Neural crest cell (in vitro differentiated cells): ENCODE measurements at places on chromosomes 3 and 15. TPM values are rescaled to one million over a fixed set of nuclear protein-coding genes. Genes with fewer than 3 reads are reported as not detected.
A peak's percentile ranks its signal among the peaks of the same experiment; 100 is the strongest.

The CASR gene
- not detected in 2 replicates for total RNA-seq

GRCh38 chr3:37375184-37376127 is 201.1 kb upstream of the LRRFIP2 start:
- DNase-seq: no peak

DNA sequence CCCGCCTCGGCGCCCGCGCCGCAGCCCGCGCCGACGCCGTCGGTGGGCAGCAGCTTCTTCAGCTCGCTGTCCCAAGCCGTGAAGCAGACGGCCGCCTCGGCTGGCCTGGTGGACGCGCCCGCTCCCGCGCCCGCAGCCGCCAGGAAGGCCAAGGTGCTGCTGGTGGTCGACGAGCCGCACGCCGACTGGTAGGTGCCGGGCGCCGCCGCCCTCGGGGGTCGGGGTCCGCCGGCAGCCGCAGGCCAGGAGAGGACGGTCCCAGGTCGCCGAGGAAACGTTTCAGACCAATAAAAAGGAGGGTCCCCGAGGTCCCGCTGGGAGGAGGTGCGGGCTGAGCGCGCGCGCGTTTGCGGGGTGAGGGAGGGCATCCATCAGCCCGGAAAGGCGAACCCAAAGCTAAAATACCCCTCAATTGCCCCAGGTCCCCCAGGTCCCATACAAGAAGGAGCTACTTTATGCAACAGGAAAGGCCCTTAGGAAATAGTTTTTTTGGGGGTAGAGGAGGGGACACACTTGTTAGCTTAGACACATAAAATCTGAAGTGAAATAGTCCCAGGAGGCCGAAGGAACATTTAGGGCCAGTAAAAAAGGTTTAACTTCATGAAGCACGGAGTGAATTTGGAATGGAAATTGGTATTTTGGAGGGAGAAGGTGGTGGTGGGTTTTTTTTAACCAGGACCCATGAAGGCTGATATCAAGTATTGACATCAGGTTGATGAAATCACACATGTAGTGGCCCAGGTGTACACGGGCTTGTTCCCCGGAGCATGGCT is 739 bp downstream of the SYN2 start:
- DNase-seq: no peak

The XIRP1 gene
- total RNA-seq: not detected in 2 replicates

- DNase-seq: no peak
Measured at GRCh38 chr15:31160740-31161495, 59.4 kb upstream of the TRPM1 start.

DNA sequence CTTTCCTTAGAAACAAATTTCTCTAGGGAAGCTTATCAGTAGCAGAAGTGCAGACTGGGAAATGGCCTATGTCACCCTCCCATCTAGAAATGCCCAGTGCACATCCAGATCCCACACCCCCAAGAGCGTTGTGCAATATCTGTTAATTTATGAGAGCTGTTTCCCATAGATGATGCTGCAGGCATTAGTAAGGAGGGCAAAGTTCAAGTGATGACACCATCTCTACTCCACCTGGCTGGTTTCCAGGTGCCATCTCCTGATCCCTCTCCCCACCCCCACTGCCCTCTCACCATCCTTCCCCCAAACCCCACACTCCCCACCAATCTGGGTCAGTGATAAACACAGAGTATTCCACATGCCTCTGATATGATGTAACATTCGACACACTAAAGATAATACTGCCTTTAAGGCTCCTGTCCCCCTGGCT is 39.4 kb downstream of the AGTR1 start:
- DNase-seq: no peak

The CSK gene
- total RNA-seq: 107 and 109 TPM in 2 replicates

- DNase-seq: no peak
Measured at GRCh38 chr15:101675015-101675414, 22.8 kb upstream of the TM2D3 start.

The ALPK3 gene
- 3.3 and 4.4 TPM in 2 replicates for total RNA-seq

GRCh38 chr3:34881026-34881425 is 758.3 kb upstream of the ARPP21 start:
- DNase-seq: no peak

DNA sequence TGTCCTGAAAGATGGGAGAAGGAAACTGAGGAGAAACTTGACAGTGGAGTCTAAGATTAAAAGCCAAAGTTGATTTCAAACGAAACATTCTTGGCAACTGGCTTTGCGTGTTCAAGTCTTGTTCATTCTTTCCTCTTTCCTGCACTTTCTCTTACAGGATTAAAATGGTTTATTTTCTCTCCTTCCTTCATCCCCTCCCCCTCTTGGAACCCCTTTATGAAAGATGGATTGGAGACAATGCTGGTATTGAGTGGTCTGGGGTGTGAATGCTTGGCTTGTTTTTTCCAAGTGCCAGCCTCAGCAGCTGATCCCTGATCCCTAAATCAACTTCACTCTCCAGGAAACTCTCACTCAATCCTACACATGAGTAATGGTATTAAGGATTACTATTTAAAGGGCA is 703 bp upstream of the LSAMP start:
- DNase-seq: peak; percentile 2

DNA sequence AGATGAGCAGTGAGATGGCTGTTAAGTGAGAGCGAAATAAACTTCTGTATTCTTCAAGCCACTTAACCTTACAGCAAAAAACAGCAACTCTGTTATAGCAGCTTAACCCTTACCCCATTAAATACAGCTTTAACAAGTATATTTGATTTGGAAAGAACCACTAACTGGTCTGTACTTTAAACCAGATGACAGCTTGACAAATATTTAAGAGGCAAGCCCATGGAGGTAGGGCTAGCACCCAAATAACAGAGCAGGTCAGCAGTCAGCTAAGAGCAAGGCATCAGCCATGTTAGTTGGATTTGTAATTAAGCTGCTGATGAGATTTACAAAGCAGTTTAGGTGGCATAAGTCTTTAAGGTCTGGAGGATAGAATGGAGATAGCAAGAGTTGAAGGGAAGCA is 3.5 kb downstream of the LZTFL1 start:
- no peak for DNase-seq

- DNase-seq: no peak
Measured at GRCh38 chr3:105733356-105733755, 135.5 kb downstream of the CBLB start.

DNA sequence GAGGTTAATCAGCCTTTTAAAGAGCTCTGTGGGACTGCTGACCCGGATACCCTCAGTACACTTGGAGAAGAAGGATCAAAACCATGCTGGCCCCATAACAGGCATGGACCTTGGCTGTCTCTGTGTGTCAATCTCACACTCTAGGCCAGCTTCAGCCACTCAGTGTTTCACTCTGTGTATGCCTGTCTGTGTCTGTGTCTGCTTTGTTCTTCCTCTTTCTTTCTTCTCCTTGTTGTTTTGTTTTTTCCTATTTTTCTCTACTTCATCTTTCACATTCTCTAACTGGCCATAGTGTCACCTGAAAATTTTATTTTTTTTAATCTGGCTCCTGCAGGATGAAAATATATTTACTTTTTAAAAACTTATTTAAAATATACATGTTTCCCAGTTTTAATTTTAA is 51.1 kb downstream of the SERP1 start:
- no peak for DNase-seq

DNA sequence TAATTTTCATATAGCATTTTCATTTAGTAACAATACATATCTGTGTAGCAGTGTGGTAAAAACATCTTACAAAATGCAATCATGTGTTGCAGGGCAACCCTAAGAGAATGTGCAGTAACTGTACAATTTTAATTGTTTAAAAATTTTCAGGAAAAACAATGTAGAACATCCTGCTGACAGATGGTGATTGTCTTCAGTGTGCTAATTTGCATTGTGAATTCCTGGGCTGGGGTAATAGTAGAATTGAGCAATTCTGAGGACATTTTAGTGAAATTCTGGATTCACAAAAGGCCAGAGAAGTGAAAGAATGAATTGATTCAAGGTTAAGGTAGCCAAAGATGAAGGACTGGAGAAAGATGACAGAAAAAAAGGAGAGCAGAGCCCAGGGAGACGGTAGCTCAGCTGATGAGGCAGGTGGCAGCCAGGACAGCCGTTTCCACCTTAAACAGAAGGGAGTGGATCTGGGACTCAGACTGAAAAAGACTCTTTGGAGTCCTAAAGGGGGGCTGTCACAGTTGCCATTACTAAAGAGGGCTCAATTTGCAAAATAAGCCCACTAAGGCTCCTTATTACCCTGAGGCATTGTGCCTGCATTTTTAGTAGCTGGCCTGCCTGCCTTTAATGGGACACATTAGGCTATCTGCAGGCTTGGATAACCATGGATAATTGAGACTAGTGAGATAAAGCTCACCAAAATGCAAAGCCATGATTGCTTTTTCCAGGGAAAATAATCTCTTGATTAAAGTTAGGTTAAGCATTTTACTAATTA is 8.6 kb downstream of the MAP3K13 start:
- DNase-seq: no peak

GRCh38 chr15:29826908-29827820 is 4.9 kb upstream of the TJP1 start:
- no peak for DNase-seq

The EIF1B gene
- 85.6 and 91.3 TPM in 2 replicates for total RNA-seq

- no peak for DNase-seq
Measured at GRCh38 chr3:182954553-182955235, 25.6 kb downstream of the DCUN1D1 start.

The HHATL gene
- total RNA-seq: not detected in 2 replicates

The KAT2B gene
- 12.2 and 13.3 TPM in 2 replicates for total RNA-seq

- no peak for DNase-seq
Measured at GRCh38 chr3:39753391-39753790, 56.0 kb upstream of the MYRIP start.

The GABRB3 gene
- 19.8 and 23.7 TPM in 2 replicates for total RNA-seq

The ZPLD1 gene
- not detected in 2 replicates for total RNA-seq

DNA sequence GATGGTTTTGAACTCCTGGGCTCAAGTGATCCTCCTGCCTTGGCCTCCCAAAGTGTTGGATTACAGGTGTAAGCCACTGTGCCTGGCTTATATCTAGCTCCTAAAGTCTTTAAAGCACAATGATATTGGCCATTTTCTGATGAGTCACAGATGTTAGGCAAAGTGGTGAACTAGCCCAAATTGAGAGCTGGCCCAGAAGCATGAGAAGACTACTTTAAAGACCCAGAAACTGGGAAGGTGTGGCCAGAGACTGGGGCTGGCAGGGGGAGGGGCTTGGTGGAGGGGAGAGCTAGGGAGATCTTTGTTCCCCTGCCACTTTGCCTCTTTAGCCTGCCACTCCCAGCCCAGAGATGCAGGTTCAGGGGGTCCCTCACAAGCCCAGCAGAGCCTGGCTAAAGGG is 21.6 kb downstream of the CHRNA3 start:
- no peak for DNase-seq

The CSPG5 gene
- 21.9 and 23.3 TPM in 2 replicates for total RNA-seq

DNA sequence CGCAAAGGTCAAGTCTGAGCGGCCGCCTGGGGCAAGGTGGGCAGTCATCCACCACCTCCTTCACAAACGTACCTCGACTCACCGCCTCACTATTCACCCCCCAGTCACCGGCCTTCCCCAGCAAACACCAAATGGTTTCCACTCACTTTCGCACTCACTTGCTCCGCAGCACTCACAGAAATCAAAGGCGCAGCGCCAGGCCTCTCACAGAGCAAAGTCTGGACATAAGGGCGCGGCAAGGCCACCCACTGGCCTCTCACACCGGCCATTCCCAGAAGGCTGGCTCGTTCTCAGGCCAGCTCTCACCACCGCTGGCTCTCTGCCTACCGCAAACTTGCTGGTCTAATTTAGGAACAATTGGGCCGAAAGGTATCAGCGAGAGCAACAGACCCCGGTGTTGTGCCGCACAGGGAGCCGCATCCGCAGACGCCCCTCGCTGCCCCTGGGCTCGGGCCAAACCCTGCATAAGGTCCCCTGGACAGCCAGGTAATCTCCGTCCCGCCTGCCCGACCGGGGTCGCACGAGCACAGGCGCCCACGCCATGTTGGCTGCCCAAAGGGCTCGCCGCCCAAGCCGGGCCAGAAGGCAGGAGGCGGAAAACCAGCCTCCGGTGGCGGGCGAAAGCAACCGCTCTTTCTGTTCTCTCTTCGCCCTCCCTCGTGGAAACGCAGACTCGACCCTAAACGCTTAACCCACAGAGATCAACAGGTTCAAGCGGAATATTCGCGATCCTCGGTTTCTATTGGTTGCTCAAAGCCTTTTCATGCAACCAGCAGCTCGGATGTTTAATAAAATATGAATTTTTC is 2.9 kb downstream of the SHOX2 start:
- peak; percentile 17 for DNase-seq

GRCh38 chr3:148062590-148062989 is 635.1 kb upstream of the AGTR1 start:
- DNase-seq: no peak

DNA sequence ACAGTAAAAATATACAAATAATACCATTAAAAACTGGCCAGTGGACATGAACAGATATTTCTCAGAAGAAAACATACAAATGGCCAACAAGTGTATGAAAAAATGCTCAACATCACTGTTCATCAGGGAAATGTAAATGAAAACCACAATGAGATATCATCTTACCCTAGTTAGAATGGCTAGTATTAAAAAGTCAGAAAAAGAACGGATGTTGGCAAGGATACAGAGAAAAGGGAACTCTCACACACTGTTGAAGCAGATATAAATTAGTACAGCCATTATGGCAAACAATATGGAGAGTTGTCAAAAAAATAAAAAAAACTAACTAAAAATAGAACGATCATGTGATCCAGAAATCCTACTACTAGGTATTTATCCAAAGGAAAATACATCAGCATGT is 222.7 kb upstream of the NAALADL2 start:
- no peak for DNase-seq

- no peak for DNase-seq
Measured at GRCh38 chr3:186452517-186452916, 90.5 kb upstream of the DGKG start.

DNA sequence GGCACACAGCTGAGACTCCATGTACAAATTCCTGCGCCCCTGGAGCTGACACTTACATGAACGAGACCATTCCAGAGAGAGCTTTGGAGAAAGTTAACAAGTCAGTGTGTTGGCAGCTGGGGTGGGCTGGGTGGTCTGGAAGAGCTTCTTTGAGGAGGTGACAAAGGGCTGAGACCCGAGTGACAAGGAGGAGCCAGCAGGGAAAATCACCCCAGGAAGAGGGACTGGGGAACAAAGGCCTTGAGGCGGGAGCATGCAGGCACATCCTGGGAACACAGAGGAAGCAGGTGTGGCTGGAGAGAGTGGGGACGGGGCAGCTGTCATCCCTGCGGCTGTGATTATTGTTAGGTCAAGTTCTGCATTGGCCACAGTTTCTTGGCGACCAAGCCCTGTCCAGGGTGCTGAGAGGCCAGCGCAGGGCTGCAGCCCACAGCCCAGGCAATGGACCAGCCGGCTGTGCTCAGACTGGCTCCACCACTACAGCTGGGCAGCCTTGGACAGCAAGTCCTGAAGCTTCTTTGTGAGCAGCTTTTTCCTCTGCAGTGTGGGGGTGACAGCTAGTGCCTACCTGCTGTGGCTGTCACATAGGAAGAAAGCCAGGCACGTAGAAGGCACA is 34.2 kb upstream of the PRR23E start:
- DNase-seq: peak; percentile 61

DNA sequence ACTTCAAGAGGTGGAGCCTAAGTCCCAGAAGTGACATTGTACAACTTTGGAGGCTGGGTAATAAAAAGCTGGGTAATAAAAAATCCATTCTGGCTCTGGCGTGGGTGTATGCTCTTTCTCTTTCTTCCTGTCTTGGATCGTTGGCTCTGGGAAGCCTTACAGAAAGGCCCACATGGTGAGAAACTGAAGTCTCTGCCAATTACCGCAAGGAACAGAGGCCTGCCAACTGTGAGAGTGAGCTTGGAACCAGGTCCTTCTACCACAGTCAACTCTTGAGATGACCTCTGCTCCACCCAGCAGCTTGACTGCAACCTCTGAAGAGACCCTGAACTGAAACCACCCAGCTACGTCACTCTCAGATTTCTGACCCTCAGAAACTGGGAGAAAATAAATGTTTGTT is 51.0 kb downstream of the NR2F2 start:
- no peak for DNase-seq

GRCh38 chr3:71563827-71564226 is 19.7 kb downstream of the FOXP1 start:
- DNase-seq: no peak

The ANKUB1 gene
- total RNA-seq: not detected in 2 replicates
